Nephron progenitor cell (in vitro differentiated cells): ENCODE measurements at places on chromosomes 5 and 9.

DNA sequence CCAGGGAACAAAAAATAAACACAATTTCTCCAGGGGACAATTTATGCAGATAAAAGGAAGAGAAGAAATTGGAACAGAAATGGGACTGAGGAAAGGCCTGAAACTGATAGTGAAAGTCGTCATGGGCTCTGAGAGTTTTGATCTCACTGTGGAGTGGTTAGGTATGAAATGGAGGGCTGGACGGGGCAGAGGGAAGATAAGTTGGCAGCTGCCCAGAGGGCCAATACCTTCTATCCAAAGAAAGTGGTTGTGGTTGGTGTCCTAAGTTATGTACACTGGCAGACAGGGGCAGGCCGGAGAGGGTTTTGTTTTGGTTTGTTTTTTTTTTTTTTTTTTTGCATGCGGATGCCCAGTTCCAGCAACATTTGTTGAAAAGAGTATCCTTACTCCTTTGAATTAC, 46.1 kb downstream of the ZNF618 start:
- no peak for DNase-seq

GRCh38 chr5:16894236-16895057, 41.6 kb downstream of the MYO10 start:
- peak; percentile 42 for DNase-seq

GRCh38 chr9:136943291-136944211, 987 bp downstream of the FBXW5 start:
- peak; percentile 56 for DNase-seq

DNA sequence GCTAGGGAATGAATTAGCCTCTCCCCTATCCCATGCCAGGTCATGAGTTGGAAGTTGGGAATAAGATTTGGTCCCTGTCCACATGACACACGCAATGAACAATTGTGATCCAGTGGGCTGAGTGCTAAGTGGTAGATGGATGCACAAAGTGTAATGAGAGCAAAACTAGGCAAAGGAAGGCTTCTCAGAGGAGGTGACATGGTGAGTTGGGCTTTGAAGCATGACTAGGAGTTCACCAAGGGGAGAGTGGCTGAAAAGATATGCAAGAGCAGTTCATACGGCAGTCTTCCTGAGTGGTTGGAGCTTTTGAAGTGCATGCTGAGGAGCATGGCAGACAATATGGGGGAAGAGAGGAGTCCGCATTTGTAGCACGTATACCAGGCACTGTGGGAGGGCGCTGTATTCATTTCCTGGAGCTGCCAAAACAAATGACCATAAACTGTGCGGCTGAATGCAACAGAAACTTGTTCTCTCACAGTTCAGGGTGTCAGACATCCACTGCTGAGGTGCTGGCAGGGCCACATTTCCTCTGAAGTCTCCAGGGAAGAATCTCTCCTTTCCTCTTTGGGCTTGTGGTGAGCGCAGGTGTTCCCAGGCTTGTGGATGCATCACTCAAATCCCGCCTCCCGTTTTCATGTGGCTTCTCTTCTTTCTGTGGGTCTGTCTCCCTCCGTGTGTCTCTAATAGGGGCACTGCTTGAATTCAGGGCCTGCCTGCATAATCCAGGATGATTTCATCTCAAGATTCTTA, 49.5 kb downstream of the NSG2 start:
- DNase-seq: no peak

DNA sequence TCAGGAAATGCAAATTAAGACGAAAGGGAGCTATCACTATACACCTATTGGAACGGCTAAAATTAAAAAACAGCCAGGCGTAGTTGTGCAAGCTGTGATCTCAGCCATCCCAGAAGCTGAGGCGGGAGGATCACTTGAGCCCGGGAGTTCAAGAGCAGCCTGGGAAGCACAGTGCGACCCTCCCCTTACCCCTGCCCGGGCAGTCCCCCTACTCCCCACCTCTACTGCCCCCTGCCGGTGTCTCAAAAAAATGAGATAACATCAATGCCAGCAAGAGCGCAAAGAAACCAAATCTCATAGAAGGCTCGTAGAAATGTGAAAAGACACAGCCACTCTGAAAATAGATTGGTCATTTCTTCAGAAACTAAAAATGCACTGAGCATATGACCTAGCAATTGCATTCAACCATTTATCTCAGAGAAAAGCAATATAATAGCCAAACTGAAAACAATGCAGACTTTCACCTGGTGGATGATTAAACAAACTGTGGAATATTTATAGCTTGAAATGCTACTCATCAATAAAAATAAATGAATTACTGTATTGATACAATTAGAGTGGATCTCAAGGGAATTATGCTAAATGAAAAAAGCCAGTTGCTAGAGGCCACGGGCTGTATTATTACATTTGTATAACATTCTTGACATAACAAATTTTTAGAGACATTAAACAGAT, 20.6 kb downstream of the OR2V2 start:
- peak; percentile 85 for DNase-seq

DNA sequence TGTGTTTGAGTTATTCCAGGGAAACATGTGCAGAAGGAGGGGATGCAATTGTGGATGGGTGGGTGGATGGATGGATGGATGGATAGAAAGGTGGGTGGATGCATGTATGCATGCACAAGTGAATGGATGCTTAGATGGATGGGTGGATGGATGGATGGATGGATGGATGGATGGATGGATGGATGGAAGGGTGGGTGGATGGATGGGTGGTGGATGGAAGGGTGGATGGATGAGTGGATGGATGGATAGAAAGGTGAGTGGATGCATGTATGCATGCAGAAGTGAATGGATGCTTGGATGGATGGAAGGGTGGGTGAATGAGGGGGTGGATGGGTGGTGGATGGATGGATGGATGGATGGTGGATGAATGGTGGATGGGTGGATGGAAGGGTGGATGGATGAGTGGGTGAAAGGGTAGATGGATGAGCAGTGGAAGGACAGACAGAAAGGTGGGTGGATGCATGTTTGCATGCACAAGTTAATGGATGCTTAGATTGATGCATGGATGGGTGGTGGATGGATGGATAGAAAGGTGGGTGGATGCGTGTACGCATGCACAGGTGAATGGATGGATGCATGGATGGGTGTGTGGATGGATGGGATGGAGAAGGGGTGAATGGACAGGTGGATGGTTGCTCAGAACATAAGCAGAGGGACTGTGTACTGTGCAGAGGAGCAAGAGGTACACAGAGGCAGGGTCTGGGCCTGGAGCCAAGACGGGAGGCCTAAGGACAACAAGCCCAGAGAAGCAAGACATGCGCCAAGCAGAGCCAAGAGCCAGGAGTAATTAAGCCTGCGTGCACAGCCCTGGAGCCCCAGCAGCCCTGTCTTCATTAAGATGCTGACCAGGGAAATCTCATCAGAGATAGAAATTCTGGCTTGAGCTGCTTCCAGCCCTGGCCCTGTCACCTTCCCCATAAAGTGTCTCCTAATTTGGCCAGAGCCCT, 84.6 kb upstream of the PPP1R26 start:
- no peak for DNase-seq

GRCh38 chr5:167406513-167406912, 884.9 kb upstream of the WWC1 start:
- DNase-seq: no peak

DNA sequence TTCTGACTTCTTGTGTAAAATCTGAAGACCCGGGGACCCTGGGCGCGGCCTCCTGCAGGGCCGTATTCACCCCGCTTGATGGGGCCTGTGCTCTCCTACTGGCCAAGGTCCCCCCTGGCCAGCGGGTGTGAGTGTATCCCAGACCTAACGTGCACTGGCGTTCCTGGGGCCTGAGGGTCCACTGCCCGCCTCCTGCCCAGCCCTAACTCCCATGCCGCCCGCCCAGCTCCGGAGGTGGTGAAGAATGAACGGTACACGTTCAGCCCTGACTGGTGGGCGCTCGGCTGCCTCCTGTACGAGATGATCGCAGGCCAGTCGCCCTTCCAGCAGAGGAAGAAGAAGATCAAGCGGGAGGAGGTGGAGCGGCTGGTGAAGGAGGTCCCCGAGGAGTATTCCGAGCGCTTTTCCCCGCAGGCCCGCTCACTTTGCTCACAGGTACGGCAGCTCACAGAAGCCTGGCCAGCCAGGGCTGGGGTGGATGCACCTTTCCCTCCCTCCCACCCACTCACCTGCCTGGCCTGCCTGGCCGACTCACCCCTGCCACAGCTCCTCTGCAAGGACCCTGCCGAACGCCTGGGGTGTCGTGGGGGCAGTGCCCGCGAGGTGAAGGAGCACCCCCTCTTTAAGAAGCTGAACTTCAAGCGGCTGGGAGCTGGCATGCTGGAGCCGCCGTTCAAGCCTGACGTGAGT, 9.5 kb downstream of the GRK6 start:
- no peak for DNase-seq

DNA sequence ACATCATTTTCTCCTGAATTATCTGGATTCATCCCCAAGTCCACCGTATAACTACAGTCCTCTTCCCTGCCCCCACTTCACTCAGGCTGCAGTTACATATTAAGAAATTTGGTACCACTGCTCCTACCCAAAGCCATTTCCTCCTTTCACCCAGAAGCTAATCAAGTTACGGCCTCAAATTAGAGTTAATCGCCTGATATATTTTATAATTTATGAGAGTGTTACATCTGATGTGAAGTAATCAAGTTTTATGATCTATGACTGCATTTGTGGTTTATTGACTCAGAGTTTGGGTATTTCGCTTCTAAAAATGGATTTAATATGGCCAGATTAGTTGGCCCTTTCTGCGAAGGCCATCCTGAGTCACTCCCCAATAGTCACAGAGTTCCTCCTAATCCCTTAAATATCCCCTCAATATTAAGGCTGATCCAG, 223.6 kb upstream of the KIF2A start:
- DNase-seq: no peak

DNA sequence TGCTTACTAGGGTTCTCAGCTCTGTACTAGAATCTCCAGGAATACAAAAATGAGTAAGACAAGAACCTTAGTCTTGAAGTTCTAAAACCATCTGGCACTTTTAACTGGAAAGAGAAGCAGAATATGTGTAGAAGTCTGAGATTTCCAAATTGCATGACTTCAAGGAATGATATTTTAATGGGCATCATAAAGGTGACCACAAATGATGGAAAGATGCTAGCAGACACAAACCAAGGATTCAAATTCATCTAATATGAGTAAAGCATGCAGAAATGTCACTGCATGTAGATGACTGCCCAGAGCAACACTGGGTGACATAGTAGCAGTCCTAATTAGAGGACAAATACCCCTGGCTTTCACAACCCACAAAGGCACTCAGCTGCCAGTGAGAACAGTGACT, 117.2 kb downstream of the RPS23 start:
- DNase-seq: no peak

GRCh38 chr9:72583370-72583769, 62.0 kb downstream of the TMC1 start:
- DNase-seq: no peak

DNA sequence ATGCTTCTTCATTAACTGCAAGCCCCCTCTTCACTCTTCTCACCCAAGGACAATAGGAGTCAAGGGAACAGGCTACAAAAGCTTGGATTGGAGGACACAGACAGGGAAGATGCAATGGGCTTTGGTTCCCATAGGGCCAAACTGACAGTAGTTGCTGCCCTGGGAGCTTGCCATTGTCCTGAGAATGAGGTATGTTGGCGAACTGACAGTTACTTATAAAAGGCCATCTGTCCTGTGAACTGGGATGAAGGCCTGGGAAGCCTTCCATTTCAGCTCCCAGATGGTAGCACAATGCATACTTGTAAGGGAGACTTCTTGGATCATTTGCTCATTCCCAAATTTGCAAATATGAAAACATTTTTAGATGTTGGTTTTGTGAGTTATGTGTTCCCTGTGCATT, 88.9 kb downstream of the SNCAIP start:
- DNase-seq: no peak

DNA sequence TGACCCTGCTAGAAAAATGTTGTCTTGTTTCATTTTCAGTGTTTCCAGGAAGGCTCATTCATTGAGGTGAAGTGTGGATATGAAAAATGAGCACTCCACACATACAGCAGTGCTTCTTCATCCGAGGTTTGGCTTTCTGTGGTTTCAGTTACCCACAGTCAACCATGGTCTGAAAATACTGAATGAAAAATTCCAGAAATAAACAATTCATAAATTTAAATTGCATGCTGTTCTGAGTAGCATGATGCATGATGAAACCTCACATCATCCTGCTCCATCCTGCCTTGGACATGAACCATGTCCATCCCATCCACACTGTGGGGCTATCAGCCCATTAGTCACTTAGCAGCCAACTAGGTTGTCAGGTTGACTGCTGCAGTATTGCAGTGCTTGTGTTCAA, 10.4 kb upstream of the SLC45A2 start:
- no peak for DNase-seq

- no peak for DNase-seq
These were observed 112.8 kb upstream of the SHB start for GRCh38 chr9:38181866-38182265.

DNA sequence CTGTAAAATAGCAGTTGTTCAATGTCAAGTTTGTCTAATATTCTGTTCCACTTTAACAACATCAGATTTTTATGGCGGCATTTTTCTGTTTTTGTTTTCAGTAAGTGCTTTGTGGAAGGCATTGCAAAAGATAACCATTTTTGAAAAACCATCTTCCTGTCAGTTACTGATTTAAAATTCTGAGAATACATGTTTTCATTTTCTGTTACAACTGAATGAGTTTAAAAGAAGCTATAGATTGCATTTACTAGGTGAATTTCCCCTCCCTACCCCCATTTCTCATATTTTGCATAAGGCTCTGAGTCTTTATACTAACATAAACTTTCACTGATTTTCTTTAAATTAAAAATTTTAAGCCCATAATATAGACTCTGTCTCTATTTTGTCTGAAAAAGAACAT, 4.6 kb upstream of the ERAP2 start:
- no peak for DNase-seq

- DNase-seq: no peak
These were observed 392.2 kb upstream of the KLF4 start for GRCh38 chr9:107881626-107882300.

GRCh38 chr9:38355517-38356120, 36.9 kb upstream of the ALDH1B1 start:
- DNase-seq: no peak

GRCh38 chr9:19703702-19704101, 85.1 kb downstream of the SLC24A2 start:
- DNase-seq: no peak

- DNase-seq: no peak
These were observed 74.6 kb upstream of the HSPA9 start for GRCh38 chr5:138649775-138650174.

- no peak for DNase-seq
These were observed 290.9 kb upstream of the ANKRD55 start for GRCh38 chr5:56523790-56524575.
